ENCODE measurements at places on chromosomes 12 and 14. TPM values are rescaled to one million over a fixed set of nuclear protein-coding genes. Genes with fewer than 3 reads are reported as not detected.

Gene NYNRIN
- 6.5 TPM for total RNA-seq

Gene SLC38A4
- 0.26 TPM for total RNA-seq

Gene ANG
- total RNA-seq = 7.8 TPM

Gene WNT1
- not detected for total RNA-seq

Gene AGAP2
- 0.19 TPM for total RNA-seq

Gene FOXA1
- not detected for total RNA-seq

Gene NXPH4
- total RNA-seq = 1.2 TPM

Gene SLC25A47
- not detected for total RNA-seq

Gene ANO4
- not detected for total RNA-seq

Gene TAS2R42
- not detected for total RNA-seq

Gene CCDC196
- total RNA-seq = not detected

Gene YBX3
- total RNA-seq = 77.0 TPM

Gene TMTC1
- total RNA-seq = 27.0 TPM

Gene MSRB3
- total RNA-seq = 96.9 TPM

Gene TAS2R8
- not detected for total RNA-seq
